Effector CD8-positive, alpha-beta T cell (primary cell): ENCODE measurements at places on chromosomes 1 and 21.

DNA sequence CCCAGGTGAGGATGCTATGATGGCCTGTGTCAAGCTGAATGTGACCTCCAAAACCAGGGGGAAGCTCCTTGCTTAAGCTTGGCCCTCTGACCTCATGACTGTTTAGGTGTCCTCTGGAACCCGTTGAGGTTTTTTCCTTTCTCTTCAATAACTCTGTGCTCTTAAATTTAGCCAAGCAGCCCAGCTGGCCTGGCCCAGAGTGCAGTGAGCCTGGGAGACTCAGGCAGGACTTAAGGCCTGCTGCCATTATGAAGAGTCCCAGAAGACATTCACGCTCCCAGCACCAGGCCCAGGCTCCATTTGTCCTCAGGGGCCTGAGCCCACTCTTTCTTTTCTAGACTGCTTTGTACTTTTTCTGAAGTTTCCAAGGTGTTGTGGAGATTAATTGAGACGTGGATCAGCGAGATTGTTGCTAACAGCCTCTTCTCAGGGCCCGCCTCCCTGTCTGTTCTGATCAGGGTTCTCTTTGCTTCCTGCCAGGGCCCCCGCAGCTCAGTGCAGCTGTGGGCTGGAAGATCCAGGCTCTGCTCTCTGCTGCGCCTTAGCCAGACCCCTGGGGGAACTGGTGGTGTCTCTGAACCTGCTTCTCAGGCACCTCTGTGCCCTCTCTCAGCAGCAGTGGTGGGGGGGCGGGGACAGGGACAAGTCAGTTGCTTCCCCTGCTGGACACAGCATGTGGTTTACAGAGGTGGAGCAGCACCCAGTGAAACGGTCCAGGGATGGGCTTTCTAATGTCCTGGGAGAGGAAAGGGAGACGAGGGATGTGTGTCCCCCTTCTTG, 124.2 kb downstream of the GRIK3 start:
- no peak for DNase-seq

DNA sequence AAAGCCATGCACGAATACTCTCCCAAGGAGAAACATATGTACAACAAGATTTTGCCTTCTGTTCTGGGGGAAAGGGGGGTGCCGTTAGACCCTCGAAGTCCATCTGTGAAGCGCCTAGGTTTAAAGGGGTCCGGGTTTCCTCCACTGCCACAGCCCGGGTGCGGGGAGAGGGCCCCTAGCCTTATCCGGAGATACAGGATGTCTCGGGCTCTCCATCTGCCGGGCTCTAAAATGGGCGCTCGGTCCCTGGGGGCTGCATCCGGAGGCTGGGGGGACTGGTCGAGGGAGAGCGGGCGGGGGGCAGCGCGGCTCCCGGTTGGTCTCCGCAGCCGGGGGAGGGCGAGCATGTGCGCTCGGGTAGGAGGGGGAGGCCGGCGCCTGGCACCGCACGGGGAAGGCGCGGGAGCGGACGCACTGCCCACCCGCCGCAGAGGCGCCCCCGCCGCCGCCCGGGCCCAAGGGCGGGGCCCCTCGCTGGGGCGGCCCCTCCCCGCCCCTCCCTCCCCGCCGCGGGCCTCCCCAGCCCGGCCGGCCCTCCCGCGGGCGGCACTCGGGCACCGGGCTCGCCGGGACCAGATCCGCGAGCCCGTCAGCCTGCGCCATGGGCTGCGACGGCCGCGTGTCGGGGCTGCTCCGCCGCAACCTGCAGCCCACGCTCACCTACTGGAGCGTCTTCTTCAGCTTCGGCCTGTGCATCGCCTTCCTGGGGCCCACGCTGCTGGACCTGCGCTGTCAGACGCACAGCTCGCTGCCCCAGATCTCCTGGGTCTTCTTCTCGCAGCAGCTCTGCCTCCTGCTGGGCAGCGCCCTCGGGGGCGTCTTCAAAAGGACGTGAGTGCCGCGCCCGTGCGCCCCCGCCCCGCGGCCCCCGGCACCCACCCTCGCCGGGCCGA, 63.1 kb downstream of the ELK4 start:
- DNase-seq = no peak

DNA sequence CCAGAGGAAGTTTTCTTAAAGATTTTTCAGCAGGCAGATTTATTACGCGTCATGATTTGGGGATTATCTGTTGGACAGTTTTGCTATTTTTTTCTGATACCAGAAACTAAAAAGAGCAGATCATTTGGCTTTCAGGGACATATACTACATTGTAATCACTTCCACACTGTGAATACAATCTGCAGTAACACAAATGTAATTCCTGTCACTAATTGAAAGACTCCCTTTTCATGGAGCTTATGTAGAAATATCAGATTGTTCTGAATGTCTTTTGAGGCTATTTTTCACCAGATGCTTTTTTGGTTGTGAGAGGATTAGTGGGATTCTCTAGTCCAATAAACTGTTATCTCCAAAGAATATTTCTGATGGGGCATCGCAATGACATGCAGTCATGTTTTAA, 464.2 kb downstream of the DISC1 start:
- no peak for DNase-seq

- DNase-seq = no peak
Measured at GRCh38 chr1:237179503-237179902, 137.5 kb downstream of the RYR2 start.

GRCh38 chr1:190688096-190688495, 210.4 kb upstream of the BRINP3 start:
- DNase-seq = no peak

DNA sequence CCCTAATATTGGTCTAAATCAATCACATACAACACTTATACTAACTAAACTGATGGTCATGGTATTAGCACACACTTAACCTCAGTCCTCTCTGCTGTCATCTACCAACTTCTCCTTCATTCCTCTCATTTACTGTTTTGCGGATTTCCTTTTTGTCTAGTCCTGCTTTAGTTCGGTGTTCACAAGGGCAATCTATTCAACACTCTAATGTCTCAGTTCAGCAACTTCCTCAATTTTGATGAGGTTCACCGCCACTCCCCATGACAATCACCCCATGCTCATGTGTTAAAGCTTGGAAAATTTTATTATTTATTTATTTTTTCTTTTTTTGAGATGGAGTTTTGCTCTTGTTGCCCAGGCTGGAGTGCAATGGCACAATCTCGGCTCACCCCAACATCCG, 301.1 kb downstream of the PTPRC start:
- DNase-seq = no peak

GRCh38 chr1:247857985-247858619, 1.1 kb downstream of the TRIM58 start:
- DNase-seq = no peak

DNA sequence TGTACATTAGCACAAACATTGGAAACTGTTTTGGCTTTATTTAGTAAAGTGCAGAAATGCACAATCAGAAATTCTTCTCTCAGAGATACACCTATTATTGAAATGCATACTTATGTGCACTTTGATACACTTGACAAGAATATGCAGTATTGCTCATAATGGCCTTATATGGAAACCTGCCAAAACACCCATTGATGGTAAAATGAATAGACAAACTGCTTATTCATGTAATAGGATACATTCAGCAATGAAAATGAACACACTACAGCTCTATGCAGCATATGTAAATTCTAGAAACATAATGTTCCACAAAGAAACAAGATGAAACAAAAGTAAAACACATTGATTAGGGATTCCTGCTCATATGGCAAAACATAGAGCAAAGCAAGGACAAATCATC, 223.9 kb downstream of the S1PR1 start:
- DNase-seq = no peak

DNA sequence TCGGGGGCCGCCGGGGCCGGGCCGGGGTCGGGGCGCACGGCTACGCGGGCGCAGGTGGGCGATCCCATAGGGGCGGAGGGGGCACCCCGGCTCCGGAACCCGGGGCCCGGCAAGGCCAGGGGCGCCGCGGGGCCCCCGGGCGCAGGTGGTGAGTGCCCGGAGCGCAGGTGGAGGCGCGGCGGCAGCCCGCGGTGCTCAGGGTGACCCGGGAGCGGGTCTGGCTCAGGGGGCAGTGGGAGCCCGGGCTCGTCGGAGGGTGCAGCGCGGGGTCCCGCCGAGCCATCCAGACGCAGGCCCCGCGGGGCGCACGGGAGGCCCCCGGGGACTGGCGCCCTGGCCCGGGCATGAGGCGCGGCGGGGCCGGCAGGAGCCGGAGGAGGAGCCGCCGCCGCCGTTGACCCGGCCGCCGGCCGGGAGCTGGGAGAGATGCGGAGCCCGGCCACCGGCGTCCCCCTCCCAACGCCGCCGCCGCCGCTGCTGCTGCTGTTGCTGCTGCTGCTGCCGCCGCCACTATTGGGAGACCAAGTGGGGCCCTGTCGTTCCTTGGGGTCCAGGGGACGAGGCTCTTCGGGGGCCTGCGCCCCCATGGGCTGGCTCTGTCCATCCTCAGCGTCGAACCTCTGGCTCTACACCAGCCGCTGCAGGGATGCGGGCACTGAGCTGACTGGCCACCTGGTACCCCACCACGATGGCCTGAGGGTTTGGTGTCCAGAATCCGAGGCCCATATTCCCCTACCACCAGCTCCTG, 489 bp downstream of the CELSR2 start:
- DNase-seq = no peak

GRCh38 chr1:36520771-36521420, 38.2 kb upstream of the CSF3R start:
- no peak for DNase-seq

GRCh38 chr1:31377364-31377863, 4.5 kb upstream of the FABP3 start:
- no peak for DNase-seq

GRCh38 chr1:156101880-156102279, 12.6 kb upstream of the LMNA start:
- DNase-seq = no peak

GRCh38 chr1:91864017-91864700, 21.8 kb downstream of the TGFBR3 start:
- DNase-seq = no peak

DNA sequence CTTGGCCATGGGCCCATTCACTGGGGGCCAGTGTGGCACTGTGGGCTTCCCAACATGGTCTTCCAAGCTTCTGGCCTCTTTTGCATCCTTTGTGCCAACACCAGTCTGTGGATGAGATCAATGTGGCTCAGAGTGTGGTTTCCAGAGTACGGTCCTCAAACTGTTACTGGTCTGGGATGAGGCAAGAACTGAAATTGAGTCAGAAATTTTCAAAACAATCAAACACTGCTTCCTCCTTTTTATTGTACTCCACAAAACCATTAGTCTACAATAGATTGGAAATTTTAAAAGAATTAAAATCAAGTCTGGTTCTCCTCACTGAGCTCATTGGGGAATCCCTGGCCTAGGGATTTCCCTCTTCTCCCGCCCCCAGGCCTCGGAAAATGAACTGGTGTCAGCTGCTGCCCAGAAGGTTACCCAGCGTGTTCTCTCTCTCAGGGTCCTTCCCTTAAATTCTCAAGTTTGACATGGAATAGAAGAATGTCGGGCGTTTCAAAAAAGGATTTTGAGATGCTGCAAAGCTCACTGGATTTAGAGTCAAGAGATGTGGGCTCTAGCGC, 222.0 kb downstream of the SDCCAG8 start:
- no peak for DNase-seq

- no peak for DNase-seq
Measured at GRCh38 chr21:44390886-44391285, 37.5 kb downstream of the TRPM2 start.

DNA sequence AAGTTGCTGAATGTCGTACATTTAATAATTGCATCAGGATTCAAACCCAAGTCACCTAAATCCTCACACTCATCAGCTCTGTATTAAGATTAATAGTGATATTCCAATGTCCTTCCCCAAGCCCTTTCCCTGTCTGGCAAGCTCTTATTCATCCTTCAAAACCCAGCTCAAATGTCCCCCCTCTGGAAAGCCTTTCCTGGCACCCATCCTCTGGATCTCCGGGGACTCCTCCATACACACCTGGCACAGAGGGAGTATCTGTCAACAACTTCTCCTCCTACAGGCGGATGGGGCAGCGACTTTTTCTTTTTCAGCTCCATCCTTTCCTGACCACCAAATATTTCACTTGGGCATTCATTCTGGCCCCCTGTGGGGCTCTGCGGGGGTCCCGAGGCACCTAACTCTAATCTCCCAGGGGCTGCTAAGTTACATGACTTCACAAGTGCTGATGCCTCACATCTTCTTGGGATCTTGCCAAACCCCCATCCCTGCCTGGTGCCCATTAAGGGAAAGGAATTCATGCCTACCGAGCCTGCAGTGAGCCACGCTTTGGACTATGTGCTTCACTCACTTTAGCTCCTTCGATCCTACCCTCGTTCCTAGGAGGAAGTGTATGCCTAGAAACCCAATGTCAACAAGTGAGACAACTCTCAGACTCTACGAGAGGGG, 15.2 kb downstream of the TINAGL1 start:
- no peak for DNase-seq

DNA sequence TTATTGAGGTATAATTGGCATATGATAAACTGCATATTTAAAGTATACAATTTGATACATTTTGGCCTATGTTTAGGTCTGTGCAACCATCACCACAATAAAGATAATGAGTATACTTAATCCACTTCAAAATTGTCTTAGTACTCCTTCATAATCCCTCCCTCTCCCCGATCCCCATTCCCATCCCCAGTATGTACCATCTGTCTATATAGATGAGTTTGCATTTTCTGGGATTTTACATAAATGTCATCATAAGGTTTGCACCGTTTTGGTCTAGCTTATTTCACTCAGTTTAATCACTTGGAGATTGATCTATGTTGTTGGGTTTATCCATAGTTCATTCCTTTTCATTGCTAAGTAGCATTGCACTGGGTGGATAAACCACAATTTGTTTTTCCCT, 74.3 kb downstream of the POFUT2 start:
- DNase-seq = no peak

DNA sequence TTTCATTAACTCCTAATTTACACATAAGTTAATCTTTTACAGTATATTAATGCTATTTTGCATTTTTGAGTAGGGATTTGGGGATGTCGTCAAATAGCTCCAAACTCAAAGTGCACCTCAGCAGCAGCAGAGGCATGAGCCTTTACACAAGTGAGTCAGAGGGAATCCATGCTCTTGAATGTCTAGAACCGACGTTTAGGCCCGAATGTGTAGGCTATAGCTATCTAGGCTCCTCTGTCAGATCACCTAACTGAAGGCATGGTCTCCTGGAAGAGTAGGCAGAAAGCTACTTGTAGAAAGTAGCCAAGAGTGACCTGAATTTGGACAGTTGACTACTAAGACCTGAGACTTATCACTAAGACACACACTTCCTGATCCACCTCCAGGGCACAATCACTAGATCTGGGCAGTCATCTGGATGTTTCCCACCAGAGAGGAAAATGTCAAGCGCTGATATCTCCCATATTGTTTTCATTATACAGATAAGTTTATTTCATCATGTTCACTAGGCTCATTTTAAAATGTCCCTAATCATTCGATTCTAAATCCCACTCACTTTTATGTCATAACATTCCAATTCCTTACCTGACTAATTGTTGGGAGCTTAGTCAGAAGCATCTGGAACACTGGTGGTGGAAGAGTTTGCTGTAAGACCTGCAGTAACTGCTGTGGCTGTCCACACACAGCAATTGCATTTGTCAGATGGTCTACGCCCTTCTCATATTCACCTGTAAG, 15.3 kb downstream of the TOMM20 start:
- no peak for DNase-seq

- no peak for DNase-seq
Measured at GRCh38 chr1:53324728-53325297, 3.1 kb downstream of the LRP8 start.
